B cell (primary cell): ENCODE measurements at places on chromosomes 7 and 10. TPM values are rescaled to one million over a fixed set of nuclear protein-coding genes. Genes with fewer than 3 reads are reported as not detected.

CARD11 gene
- 129 and 133 TPM in 2 replicates for total RNA-seq

DNA sequence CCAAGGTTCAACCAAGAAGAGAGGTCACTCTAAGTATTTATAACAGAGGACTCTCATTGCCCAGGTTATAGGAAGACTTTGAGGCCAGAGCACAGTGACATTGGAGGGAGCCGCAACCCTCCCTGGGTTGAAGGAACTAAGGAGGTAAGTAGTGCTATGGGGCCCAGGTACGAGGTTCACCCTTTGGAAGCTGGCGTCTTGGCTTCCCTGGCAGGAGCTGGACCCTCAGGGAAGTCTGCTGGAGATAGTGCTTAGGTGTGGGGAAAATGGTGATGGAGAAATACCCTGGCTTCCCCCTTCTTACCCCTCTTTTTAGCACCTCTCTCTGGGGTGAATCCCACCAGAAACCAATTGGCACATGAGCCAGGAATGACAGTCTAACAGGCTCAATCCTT is 317.9 kb upstream of the ZNF32 start:
- DNase-seq, result no peak

NUDT13 gene
- total RNA-seq, result 4.5 TPM in 2 replicates

VSIR gene
- 61.2 and 63.3 TPM in 2 replicates for total RNA-seq

DNA sequence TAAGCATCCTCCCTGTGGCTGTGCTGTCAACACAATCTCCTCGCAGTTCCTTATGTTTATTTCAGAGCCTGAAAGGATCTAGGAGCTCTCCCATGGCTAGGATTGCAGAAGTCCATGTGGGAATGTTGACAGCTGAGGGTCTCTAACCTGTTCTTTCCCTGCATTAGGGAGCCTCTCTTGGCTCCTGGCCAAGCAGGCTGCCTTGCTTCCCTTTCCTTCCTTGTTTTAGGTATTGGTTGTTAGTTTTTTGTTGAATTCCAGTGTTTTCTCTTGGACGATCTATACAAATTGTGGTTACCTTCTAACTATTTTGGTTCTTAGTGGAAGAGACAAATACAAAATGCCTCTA is 171.8 kb downstream of the MLLT10 start:
- DNase-seq, result no peak

DNA sequence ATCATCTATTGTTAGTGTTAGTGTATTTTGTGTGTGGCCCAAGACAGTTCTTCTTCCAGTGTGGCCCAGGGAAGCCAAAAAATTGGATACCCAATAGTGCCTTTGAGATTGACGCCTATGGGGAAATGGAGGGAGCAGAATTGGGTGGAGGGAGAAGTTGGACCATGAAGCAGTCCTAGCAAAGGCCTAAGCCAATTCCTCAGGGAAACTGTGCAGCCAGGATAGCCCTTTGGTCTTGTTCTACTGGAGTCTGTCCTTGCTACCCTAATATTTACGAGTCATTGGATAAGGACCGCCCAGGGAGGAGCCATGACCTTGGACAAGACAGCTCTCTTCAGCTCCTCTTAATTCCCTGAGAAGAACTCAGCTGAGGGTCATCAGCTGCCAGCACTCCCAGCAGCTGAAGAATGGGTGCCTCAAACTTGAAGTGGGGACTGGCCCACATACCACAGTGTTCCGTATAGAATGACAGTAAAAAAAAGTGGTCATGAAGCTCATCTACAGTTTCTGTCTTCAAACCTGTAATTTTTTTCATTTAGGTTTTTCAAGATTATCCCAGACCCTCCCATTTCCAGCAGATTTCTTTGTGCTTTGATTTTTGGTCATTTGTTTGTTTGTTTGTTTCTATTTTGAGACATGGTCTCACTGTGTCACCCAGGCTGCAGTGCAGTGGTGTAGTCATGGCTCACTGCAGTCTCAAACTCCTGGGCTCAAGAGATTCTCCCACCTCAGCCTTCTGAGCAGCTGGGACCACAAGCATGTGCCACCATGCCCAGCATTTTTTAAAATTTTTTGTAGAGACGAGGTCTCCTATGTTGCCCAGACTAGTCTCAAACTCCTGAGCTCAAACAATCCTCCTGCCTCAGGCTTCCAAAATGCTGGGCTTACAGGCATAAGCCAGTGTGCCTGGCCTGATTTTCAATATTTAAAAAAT is 81.2 kb downstream of the C1GALT1 start:
- no peak for DNase-seq

COBL gene
- total RNA-seq, result not detected in 2 replicates

DNA sequence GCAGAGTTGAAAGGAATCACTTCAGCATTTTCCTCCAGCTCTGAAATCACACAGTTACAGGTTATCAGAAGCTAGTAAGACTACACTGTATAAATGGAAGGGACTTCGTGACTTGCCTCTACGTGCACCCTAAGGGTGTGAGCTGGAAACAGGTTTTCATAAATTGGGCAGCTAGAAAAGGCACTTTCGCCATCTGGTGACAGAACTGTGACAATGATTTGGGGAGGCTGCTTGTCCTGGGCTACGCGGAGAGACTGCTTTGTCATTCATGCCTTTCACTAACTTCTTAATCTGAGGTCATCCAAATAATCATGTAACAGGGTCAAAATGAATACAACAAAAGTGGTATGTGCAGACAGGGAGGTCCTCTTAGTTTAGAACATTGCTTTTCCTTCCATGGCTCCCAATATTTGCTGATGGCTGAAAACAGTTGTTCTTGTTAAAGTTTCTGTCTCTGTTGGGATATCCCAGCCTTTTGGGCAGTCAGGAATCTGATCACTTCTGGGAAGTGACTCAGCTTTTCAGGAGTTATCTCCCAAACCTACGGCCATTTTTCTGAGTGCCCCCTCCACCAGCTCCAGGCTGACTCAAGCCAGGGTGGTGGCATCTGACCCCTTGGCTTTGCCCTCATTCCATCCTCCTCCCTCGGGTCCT is 17.8 kb downstream of the VWC2 start:
- DNase-seq, result no peak

ANKRD1 gene
- total RNA-seq, result not detected in 2 replicates

DNA sequence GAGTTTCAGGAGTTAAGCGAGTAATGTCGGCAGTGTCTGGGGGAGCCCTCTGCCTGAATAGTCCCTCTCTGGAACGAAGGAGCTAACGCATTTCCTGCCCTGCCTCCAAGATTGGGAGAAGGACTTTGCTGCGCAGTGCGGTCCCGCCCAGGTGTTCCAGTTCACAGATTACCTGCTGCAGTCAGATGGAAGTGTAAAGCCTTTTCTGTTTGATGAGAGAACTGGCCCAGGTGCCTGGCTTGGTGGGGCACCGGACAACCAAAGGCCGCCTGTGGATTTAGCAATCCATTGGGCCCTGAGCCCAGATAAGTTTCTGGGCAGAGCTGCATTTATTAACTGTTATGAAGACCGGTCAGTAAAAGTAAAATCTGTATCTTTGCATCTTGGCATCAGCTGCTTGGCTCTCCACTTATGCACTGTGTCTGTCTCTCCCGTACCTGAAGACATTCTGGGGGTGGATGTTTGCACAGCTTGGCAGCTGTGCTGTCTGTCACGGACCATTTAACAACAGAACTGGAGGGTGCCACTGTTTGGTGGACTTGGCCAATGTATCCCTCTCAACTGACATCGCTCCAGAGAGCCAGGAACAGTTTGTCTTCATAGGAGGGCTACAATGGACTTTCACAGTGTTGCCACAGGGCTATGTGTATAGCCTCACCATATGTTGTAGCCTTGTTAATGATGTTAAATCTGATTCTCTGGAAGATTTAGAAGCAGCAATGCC is 654.7 kb upstream of the ZWINT start:
- DNase-seq, result no peak

SAP25 gene
- 46.3 and 51.7 TPM in 2 replicates for total RNA-seq
